AG09309 (cell line): ENCODE measurements at places on chromosomes 1 and 21.
A peak's percentile ranks its signal among the peaks of the same experiment; 100 is the strongest.

GRCh38 chr1:156475568-156476500 is 24.7 kb downstream of the MEF2D start:
- DNase-seq = peak; percentile 62

DNA sequence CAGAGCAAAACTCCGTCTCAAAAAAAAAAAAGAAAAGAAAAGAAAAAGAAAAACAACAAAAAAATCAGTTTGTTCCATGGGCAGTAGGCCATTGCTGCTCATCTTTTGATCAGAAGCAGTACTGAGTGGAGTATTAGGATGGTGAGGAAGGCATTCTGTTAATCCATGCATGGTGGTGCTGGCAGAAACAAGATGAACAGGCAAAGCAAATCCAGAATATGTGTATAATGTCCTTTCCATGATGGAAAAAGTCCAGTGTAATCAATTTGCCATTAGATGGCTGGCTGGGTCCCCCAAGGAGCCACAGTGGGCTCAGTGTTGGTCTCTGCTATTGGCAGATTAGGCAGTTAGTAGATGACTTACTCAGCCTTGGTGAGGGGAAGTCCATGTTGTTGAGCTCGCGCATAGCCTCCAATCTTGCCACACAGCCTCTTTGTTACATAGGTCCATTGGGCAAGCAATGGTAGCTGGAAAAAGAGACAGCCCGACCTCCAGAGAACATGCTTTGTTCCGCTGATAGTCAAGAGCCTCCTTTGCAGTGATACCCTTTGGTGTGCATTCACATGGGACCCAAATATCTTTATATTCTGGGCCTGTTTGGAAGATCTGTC is 23.3 kb downstream of the H3-3A start:
- DNase-seq = no peak

DNA sequence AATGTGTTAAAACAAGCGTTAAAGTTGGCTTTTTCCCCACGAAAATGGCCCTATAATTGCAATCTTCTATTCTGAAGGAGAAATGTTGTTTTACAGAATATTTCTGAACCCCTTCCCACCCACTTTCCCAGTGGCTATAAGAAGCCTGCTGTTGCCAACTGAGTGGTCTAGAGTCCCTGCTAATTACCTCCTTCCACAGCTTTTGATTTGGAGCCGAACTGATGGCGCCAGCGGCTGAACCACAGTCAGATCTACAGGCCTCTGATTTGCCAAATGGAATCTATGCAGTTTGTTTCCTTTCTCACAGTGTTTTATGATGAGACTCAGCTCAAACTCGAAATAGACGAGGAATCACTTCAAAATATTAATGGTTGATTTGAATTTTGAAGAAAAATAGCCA is 76.0 kb upstream of the C1orf105 start:
- DNase-seq = no peak

- DNase-seq = no peak
Measured at GRCh38 chr1:229028544-229028943, 242.4 kb upstream of the RAB4A start.

GRCh38 chr1:5110508-5110907 is 456.1 kb downstream of the AJAP1 start:
- no peak for DNase-seq

- DNase-seq = no peak
Measured at GRCh38 chr1:228992907-228993535, 257.7 kb downstream of the RHOU start.

DNA sequence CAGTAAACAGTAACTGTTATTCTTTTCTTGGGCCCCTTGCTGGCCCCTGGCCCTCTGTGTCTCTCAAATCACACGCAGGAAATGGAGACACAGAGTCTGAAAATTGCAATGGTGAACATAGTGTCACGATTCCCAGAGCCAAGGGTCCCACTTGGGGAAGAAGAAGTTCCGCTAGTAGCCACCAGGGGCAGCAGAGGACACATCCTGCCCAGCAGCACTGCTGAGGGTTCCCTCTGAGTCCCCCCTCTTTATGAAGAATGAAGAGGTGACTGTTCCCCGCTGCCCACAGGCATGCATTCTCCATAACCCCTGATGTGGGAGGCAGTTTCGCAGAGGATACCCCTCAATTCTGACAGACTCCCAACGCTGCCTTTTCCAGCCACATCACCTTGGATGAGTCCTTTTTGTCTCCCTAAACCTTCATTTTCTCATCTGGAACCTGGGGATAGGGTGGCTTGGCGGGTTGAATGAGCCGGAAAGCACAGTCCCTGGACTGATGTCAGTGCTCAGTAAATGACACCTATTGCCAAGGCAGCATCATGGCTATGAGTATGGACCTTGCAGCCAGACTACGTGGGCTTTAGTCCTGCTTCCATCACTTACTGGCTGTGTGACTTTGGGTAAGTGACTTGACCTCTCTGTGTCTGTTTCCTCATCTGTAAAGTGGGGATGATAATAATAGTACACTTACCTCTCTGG is 238.0 kb upstream of the TMEM51 start:
- DNase-seq = no peak

DNA sequence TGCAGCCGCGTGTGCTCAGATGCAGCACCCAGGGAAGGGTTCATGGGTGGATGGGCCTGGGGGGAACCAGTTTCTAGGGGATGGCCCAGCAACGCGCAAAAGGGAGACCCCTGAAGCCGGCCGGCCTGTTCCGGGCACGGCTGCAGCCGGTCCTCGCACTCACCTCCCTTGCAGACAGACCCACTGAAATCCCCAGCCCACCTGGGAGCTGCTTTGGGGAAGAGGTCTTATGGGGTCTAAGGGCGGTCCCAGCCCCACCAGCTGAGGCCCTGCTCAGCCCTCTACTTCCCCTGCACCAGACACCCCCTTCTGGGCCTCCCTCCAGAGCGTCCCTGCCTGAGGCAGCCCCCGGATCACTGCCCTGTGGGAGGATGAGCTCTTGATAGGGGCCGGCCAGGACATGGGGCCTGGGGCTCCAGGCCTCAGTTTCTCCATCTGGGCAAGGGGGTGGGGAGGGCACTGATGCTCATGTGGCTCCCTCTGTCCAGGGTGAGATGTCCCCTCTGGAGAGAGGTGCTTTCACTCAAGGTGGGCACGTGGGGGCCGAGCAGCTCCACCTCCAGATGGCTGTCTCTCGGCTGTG is 20.0 kb upstream of the TTC34 start:
- DNase-seq = no peak

GRCh38 chr1:53172426-53173128 is 24.0 kb upstream of the CPT2 start:
- DNase-seq = peak; percentile 33
